Esophagus mucosa (tissue), 1 donor: ENCODE measurements at places on chromosomes 6 and 20. TPM values are rescaled to one million over a fixed set of nuclear protein-coding genes. Genes with fewer than 3 reads are reported as not detected.

KCNQ5 gene
- 0.96 TPM for total RNA-seq

SNTA1 gene
- 4.7 TPM for total RNA-seq

SYNE1 gene
- total RNA-seq = 4.0 TPM

TPX2 gene
- 32.6 TPM for total RNA-seq

TFAP2B gene
- total RNA-seq = 1.4 TPM

PTK6 gene
- 92.7 TPM for total RNA-seq

ELOVL2 gene
- total RNA-seq = 0.04 TPM

TBX18 gene
- total RNA-seq = 1.6 TPM

NOX3 gene
- total RNA-seq = not detected

LINC00237 gene
- total RNA-seq = not detected

SMLR1 gene
- not detected for total RNA-seq
